T1000 (cell line): ENCODE measurements at places on chromosomes 3 and 15.

DNA sequence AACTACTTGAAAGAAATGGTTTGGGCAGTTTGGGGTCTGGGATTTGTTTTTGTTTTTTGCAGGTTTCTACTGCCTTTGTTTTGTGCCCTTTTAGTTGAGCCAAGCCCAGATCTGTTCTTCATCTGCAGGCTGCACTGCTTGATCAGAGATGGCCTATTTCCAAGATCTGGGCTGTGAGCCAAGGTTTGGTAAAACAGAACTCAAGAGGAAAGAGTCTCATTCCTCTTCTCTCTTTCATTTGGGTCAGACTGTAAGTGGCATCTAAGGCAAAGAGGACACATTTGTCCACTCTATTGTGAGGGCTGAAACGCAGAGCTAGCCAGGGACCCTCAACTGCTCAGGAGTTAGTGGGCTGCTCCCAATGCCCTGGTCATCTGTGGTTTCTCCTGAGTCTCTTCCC, 104.4 kb upstream of the UBE3A start:
- DNase-seq = no peak

DNA sequence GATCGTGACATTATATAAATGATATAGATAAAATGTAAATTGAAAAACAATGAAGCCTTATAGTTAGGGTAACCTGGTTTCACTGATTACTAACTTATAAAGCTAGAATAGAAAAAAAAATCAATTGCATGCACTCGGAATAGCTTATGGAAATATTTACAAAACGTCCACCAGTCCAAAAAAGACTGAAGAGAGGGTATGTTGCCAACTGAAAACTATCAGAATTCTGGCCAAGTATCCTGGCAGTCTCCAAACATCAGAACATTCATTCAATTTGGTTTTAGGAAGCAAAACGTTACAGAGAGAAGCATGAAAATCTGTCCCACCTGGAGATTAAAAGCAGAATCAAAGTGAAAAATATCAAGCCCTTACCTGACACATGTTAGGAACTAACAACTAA, 892.4 kb downstream of the ROBO1 start:
- no peak for DNase-seq

DNA sequence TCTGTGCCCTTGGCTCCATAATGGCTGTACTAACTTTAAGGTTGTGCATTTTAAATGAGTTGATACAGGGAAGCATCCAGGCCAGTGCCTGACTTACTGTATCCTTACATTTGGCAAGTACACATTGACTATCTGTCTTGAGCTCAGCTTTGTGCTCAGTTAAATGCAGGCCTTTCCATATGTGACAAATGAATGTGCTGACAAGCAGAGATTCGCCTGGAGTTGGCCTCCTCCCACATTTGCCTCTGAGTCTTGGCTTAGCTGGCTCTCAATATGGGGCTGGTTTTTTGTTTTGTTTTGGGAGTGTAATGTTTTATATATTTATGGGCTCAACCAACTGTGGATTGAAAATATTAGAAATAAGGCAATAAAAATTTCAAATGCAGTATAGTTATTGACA, 29.7 kb downstream of the TRIM71 start:
- DNase-seq = no peak

- no peak for DNase-seq
Observed at GRCh38 chr3:39096775-39097174, 10.7 kb downstream of the GORASP1 start.

DNA sequence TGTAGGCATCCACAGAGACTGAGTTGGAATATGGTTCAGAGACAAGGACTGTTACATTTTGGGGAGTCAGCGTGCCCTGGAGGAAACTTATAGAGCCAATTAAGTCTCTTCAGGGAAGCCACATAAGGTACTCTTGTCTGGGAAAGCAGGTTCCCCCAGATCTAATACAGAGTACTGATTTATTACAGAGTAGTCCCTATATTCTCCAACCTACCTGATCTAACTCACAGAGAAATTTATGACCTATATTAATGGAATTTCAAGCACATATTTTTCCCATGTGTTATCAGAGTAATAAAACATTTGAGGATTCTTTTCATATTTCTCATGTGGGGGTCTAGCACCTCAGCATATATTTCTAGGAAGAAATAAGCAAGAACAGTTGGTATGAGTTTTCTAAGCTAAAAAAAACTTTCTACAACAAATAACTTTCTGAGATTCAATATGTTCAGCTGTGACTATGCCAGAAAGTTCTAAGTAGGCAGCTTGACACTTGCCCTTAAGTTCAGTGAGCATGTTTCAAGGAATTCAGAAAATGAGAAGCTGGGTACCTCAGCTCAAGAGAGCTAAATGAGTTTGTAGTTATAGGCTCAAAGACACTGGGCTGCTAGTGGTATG, 75.3 kb upstream of the COL8A1 start:
- DNase-seq = no peak
